ENCODE measurements at places on chromosomes 2 and 18.
A peak's percentile ranks its signal among the peaks of the same experiment; 100 is the strongest.

GRCh38 chr2:54955358-54956110 is 94.7 kb downstream of the RTN4 start:
- peak; percentile 90 for DNase-seq

DNA sequence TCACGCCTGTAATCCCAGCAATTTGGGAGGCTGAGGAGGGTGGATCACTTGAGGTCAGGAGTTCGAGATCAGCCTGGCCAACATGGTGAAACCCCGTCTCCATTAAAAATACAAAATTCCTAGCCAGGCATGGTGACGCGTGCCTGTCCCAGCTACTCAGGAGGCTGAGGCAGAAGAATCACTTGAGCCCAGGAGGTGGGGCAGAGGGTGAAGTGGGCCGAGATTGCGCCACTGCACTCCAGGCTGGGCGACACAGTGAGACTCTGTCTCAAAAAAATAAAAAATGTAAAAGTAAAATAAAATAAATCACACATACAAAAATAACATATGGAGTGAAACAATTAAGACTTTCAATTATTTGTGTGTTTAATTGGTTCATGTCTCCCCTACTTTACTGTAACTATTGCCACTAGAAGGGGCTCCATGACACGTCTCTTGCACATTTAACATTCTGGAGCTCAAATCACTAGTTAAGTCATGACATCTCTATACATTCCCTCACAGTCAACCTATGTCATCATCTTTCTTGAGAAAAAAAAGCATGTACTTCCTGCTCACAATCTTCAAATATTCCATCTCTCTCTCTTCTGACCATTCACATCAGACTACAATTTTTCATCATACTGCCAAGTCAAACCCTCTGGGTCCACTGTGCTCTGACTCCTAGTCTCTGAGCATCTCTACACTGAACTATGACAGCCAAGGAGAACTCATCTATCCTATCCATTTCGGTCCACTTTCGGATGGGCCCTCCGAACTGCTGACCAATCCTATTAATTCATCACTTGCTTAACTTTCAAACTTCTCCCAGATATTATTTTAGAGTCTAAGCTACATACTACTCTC is 6.7 kb downstream of the GFPT1 start:
- DNase-seq = no peak

- peak; percentile 79 for DNase-seq
Observed at GRCh38 chr2:108444941-108445840, 3.8 kb upstream of the GCC2 start.

- no peak for DNase-seq
Observed at GRCh38 chr2:149075853-149076252, 37.4 kb downstream of the LYPD6B start.

DNA sequence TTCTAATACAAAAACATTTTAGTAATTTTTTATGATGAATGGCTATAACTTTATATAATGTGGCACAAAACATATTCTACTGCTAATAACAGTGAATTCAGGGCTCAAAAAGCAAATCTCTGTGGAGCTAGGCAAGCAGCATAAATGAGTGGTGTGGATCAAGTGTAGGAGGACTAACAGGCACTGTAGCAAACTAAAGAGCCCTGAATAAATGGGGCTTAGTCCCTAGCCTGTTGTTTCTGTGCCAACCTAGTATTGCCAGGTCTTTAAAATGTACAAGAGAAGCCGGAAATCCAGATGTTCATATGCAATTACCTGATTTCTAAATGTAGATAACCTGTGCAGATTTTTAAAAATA is 18.5 kb downstream of the REL start:
- no peak for DNase-seq

DNA sequence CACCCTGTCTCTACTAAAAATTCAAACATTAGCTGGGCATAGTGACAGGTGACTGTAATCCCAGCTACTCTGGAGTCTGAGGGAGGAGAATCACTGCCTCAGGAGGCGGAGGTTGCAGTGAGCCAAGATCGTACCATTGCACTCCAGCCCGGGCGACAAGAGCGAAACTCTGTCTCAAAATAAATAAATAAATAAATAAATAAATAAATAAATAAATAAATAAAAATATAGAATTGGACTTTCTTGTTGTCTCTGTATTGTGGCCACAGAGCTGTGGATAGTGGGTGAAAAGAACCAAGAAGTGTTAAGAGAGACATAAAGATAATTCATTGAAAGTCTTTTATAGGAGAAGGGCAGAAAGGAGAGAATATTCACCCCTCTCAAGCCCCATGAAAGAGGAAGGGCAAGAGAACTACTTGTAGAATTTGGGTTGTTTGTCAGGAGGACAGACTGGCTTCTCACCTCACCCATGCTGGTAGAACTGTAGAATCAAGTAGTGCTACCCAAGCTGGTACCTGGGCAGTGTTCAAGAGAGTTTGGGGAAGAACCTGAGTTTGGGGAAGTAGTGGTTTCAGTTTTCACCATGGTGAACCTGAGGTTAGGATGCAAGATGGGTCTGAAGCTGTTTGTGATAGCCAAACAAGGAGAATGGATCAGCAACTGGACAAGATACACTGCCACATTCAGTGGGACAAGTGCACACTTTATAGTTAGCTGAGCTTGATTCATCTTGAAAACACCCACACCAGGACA is 256.5 kb downstream of the CD226 start:
- no peak for DNase-seq

DNA sequence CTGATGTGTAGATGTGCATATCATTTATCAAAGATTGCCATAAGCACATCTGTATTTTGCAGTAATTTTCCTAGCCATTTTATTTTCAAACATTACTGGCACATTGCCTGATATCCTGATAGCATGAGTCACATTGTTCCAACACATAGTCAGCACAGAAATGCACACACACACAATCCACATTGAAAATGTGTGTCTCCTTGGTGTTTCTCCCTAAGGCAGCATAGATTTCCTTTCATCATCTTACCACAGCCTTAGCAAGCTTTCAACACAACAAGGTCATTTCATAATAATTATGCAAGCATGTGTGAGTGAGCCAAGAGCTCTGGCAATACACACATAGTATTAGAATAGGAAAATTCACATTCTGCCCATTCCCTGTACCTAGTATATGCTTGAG is 245.4 kb upstream of the MEIS1 start:
- DNase-seq = no peak

DNA sequence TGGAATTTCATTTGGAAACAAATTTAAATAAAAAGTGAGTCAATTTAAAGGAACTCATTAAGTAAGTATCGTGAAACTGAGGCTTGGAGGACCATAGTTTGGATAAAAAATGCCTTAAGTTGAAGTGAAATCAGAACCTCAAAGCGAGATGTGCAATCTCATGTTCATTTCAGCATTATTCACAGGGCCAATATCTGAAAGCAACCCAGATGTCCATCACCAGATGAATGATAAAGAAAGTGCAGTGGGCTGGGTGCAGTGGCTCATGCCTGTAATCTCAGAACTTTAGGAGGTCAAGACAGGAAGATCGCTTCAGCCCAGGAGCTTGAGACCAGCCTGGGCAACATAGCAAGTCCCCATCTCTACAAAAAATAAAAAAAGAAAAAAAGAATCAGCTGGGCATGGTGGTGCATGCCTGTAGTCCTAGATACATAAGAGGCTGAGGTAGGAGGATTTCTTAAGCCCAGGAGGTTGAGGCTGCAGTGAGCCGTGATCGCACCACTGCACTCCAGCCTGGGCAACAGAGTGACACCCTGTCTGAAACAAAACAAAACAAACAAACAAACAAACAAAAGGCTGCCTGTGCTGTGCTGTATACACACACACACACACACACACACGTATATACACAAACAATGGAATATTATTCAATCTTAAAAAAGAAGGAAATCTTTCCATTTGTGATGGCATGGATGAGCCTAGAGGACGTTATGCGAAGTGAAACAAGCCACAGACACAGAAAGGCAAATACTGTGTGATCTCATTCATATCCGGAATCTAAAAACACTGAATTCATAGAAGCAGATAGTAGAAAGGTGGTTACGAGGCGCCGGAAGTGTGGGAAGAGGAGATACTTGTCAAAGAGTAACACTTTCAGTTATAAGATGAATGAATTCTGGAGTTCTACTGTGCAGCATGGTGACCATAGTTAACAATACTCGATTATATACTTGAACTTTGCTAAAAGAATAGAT is 14.5 kb downstream of the SH3RF3 start:
- DNase-seq = no peak

GRCh38 chr2:71223767-71224333 is 3.1 kb downstream of the PAIP2B start:
- peak; percentile 41 for DNase-seq

DNA sequence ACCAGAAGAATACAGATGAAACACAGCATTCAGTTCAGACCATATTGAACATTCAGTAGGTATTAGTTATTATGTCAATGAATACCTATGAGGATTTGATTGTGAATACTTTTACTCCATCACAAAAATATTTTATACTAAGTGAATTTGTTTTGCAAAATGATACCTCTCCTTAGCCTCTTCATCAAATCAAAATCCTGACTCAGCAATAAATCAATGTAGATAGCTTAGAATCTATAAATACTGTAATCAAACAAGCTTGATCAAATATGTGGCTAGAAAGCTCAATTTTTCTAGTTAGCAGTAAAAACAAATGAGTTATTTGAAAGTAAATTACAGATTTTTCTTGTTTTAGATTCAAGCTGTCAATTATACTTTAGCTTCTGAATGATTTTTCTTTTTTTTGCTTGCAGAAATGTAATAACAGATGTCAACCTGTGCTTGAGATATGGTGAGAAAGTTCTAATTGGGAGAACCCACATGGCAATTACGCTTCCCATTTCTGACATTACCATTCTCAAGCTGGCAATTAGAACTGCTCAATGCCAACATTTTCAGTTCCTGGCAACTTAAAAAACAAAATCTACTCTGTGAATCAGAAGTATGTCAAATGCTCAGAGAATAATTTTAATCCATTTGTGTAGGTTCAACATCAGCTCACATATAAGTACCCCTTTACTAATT is 109.6 kb downstream of the PRELID3A start:
- DNase-seq = no peak

DNA sequence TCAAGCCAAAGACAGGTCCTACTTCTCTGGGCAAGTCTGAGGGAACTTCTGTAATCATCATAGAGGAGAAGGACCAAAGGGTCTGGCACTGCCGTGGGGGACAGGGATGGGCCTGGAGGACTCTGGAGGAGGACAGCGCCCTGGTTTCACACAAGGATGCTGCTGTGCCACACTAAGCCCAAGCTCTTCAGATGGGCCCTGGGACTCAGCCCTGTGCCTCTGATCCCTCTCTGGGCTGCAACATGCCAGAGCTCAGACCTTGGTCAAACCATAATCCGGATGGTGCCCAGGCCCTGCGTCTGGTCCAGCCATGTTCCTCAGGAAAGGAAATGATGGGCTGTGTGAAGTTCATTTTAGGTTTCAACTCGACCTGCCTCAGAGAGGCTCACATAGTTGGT is 222.0 kb upstream of the COPS8 start:
- DNase-seq = no peak

DNA sequence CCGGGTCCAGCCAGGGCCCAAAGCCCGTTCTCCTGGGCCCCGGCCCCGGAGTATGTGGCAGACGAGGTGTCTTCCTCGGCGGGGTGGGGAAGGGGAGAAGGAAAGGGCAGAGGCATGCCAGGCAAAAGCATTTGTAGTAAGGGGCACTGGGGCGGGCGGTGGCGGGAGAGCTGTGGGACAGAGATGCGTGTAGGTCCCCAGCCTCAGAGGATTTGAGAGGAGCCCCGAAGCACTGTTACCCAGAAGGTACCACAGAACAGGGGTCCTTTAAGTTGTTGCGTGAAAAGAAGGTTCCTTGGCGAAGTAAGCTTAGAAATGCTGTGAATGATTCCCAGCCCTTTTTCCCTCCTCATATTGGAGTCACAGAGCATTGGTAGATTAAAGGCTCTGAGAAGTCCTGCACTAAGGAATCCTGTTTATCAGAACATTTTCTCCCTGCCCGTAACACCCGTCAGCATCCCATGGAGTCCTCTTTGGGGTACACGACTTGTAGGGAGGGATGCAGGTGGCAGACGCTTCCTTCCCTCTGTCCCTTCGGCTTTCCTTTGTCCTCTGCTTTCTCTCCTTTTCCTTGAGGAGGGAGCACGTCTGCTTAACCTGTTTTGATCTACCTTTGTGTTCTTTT is 12.5 kb downstream of the GAREM2 start:
- DNase-seq = no peak

DNA sequence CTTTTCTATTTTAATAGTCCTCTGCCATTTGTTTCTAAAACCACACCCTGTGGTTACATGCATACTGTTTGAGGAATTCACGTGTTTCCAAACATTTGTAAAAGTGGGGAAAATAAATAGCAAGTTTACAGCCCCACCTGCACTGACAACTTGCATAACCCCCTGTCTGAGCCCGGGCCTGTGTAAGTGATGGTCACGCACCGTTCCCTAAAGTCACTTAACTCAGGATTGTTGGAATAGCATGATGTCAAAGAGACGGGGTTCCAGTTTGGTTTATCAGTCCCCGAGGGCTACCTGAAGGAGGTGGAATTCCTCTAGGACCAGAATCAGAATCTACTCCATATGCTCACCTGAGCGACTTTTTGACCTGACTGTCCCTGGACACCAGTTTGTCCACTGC is 30.5 kb downstream of the ACKR3 start:
- no peak for DNase-seq

DNA sequence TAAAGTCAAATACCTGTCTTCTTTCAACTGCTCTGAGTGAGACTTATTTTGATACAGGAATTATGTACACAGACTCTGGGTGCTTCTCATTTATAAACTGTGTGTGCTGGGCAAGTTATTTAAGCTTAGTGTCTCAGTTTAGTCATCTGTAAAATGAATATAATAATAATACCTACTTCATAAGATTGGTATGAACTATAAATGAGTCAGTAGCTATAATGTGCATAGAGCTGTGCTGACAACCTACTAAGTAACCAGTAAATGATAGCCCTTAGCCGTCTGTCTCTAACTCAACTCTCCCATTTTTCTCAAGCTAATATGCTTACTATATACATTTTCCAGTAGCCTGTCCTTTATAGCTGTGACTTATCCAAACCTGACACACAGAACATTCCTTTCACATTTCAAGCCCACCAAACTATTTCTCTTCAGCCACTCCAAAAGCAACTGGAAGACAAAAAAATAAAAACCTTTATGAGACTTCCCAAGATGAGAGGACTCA is 319.8 kb downstream of the ETAA1 start:
- DNase-seq = no peak

DNA sequence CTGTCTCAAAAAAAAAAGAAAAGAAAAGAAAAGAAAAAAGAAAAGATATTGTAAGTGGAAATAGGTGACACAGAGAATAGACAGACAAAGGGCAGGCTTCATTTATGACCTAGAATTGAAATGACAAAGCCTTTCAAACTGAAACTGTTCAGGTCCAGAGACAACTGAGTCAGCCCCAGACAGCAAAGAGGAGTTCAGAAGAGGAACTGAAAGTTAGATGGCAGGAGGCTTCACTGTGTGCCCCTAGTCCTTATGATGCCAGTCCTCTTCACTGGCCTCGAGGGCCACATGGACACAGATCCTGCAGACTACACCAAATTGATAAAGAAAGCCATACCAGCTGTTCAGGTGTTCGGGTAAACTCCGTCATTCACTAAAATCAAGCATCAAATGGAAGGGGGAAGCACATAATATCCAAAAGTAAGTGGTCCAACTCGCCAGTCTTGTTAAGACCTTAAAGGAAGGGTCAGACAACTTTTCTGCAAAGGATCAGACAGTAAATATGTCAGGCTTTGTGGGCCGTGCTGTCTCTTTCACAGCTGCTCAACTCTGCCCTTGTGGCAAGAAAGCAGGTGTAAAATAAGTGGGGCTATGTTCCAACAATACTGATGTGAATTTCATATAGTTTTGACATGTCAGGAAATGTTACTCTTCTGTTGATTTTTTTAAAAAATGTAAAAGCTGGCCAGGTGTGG is 231.9 kb upstream of the MGAT5 start:
- no peak for DNase-seq

Measured in CMK (cell line).